Endothelial cell of coronary artery (primary cell): ENCODE measurements at places on chromosomes 1 and 21. TPM values are rescaled to one million over a fixed set of nuclear protein-coding genes. Genes with fewer than 3 reads are reported as not detected.

Gene SPATA46
- not detected in 2 replicates for total RNA-seq

Gene VHLL
- 0.09 TPM in 1 of 2 replicates, not detected in the other for total RNA-seq

Gene TFF2
- total RNA-seq = not detected in 2 replicates

Gene DCLRE1B
- 2.1 and 2.2 TPM in 2 replicates for total RNA-seq

Gene KIAA1614
- total RNA-seq = 1.1 and 3.3 TPM in 2 replicates

Gene GABRD
- not detected in 2 replicates for total RNA-seq

Gene DIRAS3
- total RNA-seq = 0.75 and 1.8 TPM in 2 replicates

Gene CR2
- total RNA-seq = not detected in 2 replicates

Gene ITLN1
- 0.27 and 0.38 TPM in 2 replicates for total RNA-seq

Gene USH2A
- not detected in 2 replicates for total RNA-seq

Gene SPRR5
- not detected in 2 replicates for total RNA-seq

Gene CITED4
- 7.1 and 15.8 TPM in 2 replicates for total RNA-seq

Gene SDF4
- 91.0 and 126 TPM in 2 replicates for total RNA-seq

Gene CAMK2N1
- 2.8 and 5.6 TPM in 2 replicates for total RNA-seq

Gene C1QTNF12
- total RNA-seq = 0.45 and 0.85 TPM in 2 replicates

Gene TNNI3K
- not detected in 2 replicates for total RNA-seq

Gene AGMAT
- 0.27 and 0.38 TPM in 2 replicates for total RNA-seq

Gene ATXN7L2
- 1.0 and 1.4 TPM in 2 replicates for total RNA-seq

Gene FCGR2B
- total RNA-seq = not detected in 2 replicates

Gene CD244
- total RNA-seq = 0.09 TPM in 1 of 2 replicates, not detected in the other

Gene PIP5K1A
- total RNA-seq = 37.8 and 48.8 TPM in 2 replicates

Gene HTR6
- total RNA-seq = not detected in 2 replicates

Gene OR14K1
- not detected in 2 replicates for total RNA-seq

Gene LCE3C
- not detected in 2 replicates for total RNA-seq

Gene CD1E
- total RNA-seq = not detected in 2 replicates

Gene OR10Z1
- not detected in 2 replicates for total RNA-seq

Gene OR2T2
- not detected in 2 replicates for total RNA-seq

Gene FCRL1
- total RNA-seq = not detected in 2 replicates

Gene FCMR
- total RNA-seq = not detected in 2 replicates

Gene CHIA
- total RNA-seq = not detected in 2 replicates

Gene CD2
- total RNA-seq = not detected in 2 replicates

Gene CD84
- not detected in 2 replicates for total RNA-seq

Gene ZNF672
- total RNA-seq = 17.2 and 18.4 TPM in 2 replicates

Gene FMO3
- total RNA-seq = 0.28 TPM in 1 of 2 replicates, not detected in the other

Gene TIE1
- total RNA-seq = 694 and 736 TPM in 2 replicates

Gene FAM131C
- 0.09 TPM in 2 replicates for total RNA-seq

Gene ASPM
- total RNA-seq = 12.6 and 32.9 TPM in 2 replicates

Gene TSPEAR
- total RNA-seq = not detected in 2 replicates

Gene AURKAIP1
- total RNA-seq = 91.8 and 109 TPM in 2 replicates

Gene OLFM3
- not detected in 2 replicates for total RNA-seq

Gene TRIM17
- total RNA-seq = not detected in 2 replicates

Gene LCE1C
- not detected in 2 replicates for total RNA-seq

Gene STUM
- not detected in 2 replicates for total RNA-seq

Gene OR6K3
- total RNA-seq = not detected in 2 replicates

Gene BECN2
- total RNA-seq = not detected in 2 replicates

Gene NHLH2
- total RNA-seq = not detected in 2 replicates

Gene NOS1AP
- 0.66 and 0.81 TPM in 2 replicates for total RNA-seq

Gene CA14
- not detected in 2 replicates for total RNA-seq

Gene AMY2B
- 1.6 and 1.9 TPM in 2 replicates for total RNA-seq

Gene PAQR6
- total RNA-seq = 0.27 and 0.47 TPM in 2 replicates

Gene S100A16
- total RNA-seq = 328 and 379 TPM in 2 replicates
